SW480 (cell line): ENCODE measurements at places on chromosomes 4 and X.

- DNase-seq: no peak
These were observed 48.8 kb upstream of the GRXCR1 start for GRCh38 chr4:42843694-42844093.

- no peak for DNase-seq
These were observed 5.8 kb upstream of the CCNA2 start for GRCh38 chr4:121829511-121829910.

GRCh38 chrX:17788439-17788838 lies 51.1 kb downstream of the SCML1 start:
- peak; percentile 9 for DNase-seq

DNA sequence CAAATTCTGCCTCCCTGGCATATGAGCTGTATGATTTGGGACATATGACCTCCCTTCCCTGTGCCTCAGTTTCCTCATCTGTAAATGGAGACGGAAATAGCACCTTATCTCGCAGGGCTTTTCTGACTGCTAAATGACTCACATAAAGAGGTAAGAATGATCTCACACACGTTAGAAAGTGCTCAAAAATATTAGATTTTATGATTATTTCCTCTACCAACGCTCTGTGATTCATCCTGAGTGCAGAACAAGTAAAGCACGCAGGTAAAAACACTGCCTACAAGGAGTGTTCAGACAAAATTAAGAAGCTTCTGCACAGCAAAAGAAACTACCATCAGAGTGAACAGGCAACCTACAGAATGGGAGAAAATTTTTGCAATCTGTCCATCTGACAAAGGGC lies 21.1 kb downstream of the ACSL1 start:
- no peak for DNase-seq

DNA sequence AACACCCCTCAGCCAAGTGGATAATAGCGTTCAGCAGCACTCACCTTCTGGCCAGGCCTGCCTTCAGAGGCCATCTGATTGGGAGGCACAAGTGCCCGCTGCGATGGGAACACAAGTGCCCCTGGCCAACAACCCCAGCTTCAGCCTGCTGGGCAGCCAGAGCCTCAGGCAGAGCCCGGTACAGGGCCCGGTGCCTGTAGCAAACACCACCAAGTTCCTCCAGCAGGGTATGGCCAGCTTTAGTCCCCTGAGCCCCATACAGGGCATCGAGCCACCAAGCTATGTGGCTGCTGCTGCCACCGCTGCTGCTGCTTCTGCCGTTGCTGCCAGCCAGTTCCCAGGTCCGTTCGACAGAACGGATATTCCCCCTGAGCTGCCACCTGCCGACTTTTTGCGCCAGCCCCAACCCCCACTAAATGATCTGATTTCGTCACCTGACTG lies 55.9 kb upstream of the MTM1 start:
- DNase-seq: no peak

- DNase-seq: no peak
These were observed 5.3 kb downstream of the VAMP7 start for GRCh38 chrX:155886409-155886808.

GRCh38 chr4:180665481-180665880 lies 1577.7 kb upstream of the TENM3 start:
- no peak for DNase-seq

- no peak for DNase-seq
These were observed at the start of gene ADH4 for GRCh38 chr4:99144070-99144469. TSS of gene ADH4 (minus strand) at chr4:99144297. CDS start at chr4:99144222, 75 bp downstream.

- DNase-seq: no peak
These were observed 148.7 kb upstream of the NAP1L5 start for GRCh38 chr4:88846206-88846790.

DNA sequence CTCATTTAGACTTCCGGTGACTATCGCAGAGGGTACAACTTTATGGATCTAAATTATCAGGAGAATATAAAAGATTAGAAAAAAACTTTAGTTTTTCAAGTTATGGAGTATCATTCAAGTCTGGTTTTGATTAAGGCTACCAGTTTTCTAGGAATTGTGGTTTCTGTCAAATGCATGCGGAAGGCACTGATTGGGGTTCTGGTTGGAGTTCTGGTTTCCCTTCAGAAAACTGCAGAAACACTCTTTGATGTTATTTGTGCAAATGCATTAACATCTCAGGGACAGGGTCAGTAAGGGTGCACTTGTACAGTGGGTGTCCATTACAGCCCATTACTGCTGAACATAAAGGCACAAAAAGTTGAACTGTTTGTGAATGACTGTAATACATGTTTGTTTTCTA lies 100.2 kb downstream of the LIMCH1 start:
- no peak for DNase-seq

GRCh38 chr4:86032476-86033022 lies 327.3 kb downstream of the MAPK10 start:
- no peak for DNase-seq

DNA sequence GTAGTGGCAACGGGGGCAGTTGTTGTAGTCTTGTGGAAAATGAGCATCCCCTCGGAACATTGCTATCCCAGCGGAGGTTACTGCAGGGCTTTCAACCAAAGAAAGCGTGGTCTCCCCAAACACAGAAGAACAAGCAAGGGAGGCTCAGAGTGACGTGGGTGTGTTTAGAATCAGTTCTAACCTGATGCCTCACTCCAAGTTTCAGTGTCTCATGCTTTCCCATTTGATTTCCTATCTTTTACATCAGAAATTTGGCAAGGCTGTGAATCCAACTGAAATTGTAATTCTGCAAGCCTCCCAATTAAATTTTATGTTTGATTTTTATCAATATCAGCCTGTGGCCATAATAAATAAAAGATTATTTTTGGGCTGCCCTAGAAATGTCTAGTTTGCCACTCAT lies 156.1 kb upstream of the LNX1 start:
- DNase-seq: no peak
